ENCODE measurements at places on chromosomes 3 and 15. TPM values are rescaled to one million over a fixed set of nuclear protein-coding genes. Genes with fewer than 3 reads are reported as not detected.

The IL5RA gene
- total RNA-seq, result 1.1 TPM

The RTP4 gene
- total RNA-seq, result 8.4 TPM

The DET1 gene
- total RNA-seq, result 6.8 TPM

The TUSC7 gene
- not detected for total RNA-seq

The PROS1 gene
- 56.2 TPM for total RNA-seq

The MAGEL2 gene
- 0.06 TPM for total RNA-seq

The POTEB3 gene
- total RNA-seq, result not detected

The SLC38A3 gene
- total RNA-seq, result 1.6 TPM

The GJD2 gene
- not detected for total RNA-seq

The ERICH6 gene
- total RNA-seq, result 0.19 TPM

The ADAMTS7 gene
- 3.1 TPM for total RNA-seq

The CYP11A1 gene
- total RNA-seq, result 0.13 TPM

The ALDH1L1 gene
- 60.0 TPM for total RNA-seq

The ALPK3 gene
- 20.2 TPM for total RNA-seq

The SST gene
- total RNA-seq, result not detected

The FETUB gene
- total RNA-seq, result not detected

The GABRR3 gene
- not detected for total RNA-seq

The PPP1R14D gene
- total RNA-seq, result not detected

The CPEB1 gene
- total RNA-seq, result 1.4 TPM

The ASB14 gene
- total RNA-seq, result not detected

The DCUN1D1 gene
- 47.9 TPM for total RNA-seq

The AGTR1 gene
- 5.6 TPM for total RNA-seq

The FOXB1 gene
- total RNA-seq, result not detected

The TMEM212 gene
- not detected for total RNA-seq

The SERPINI2 gene
- not detected for total RNA-seq

The VEPH1 gene
- total RNA-seq, result 17.8 TPM

The EXD1 gene
- not detected for total RNA-seq

The STRC gene
- total RNA-seq, result 0.19 TPM

The OR5AC2 gene
- total RNA-seq, result not detected

All from kidney (tissue), 22 donors.